ENCODE measurements at places on chromosomes 16 and 17. TPM values are rescaled to one million over a fixed set of nuclear protein-coding genes. Genes with fewer than 3 reads are reported as not detected.

The TBC1D3G gene
- not detected for total RNA-seq

The TBC1D26 gene
- total RNA-seq = 1.7 TPM

DNA sequence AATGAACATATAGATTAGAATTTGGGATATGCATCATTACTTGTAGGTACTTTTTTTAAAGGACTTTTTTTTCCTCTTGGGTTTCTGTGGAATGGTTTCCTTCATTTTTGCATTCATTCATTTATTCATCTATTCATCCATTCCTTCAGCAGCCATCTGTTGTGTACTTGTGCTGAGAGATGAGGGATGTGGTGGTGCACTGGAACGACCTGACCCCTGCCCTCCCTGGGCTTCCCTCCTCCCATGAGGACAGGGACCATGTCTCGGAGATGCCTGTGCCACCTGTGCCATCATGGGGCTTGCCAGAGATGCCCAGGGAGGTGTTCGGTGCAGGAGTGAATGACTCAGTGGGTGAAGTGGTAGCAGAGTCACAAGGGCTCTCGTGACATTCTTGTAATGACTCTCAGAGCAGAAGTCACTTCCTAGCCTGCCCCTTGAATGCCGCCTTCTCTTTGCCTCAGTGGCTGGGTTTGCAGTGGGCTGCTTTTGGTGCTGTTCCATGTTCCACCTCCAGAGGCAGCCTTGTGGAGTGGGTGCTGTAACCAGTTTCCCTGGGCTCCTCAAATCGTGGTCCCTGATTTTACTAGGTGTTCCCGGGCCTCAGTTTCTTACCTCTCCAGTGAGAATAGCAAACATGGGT lies 43.9 kb downstream of the CLEC16A start:
- no peak overlapping the region for H3K4me3 ChIP-seq
- H3K36me3 ChIP-seq = no peaks in the 10 kb centered on the region
- no peak overlapping the region for H3K27ac ChIP-seq
- H3K27me3 ChIP-seq = no peaks in the 10 kb centered on the region
- no peak for DNase-seq

The KRTAP4-3 gene
- not detected for total RNA-seq

DNA sequence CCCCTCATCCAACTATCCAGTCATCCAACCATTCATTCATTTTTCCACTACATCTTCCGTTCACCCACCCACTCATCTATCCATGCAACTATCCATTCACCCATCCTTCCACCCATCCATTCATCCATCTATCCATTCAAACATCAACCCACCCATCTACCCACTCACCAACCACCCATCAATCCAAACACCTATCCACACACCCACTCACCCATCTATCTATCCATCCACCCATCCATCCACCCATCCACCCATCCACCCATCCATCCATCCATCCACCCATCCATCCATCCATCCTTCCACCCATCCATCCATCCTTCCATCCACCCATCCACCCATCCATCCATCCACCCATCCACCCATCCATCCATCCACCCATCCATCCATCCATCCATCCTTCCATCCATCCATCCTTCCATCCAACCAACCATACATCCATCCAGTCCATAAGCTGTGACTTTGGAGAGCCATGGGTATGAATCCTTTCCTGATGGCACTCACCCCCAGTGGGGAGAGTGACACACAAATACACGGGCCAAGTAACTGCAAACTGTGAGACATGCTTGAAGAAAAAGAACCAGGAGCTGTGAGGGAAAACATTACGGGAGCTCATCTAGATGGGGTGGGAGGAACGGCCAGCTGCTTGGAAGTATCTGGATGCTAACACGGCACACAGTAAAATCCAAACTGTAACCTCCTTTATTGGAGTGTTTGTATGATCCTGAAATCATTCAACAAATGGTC lies 100.0 kb upstream of the TNRC6C start:
- no peaks in the 10 kb centered on the region for H3K27me3 ChIP-seq
- DNase-seq = no peak
- H3K4me1 ChIP-seq = no peaks in the 10 kb centered on the region
- H3K4me3 ChIP-seq = no peak overlapping the region

DNA sequence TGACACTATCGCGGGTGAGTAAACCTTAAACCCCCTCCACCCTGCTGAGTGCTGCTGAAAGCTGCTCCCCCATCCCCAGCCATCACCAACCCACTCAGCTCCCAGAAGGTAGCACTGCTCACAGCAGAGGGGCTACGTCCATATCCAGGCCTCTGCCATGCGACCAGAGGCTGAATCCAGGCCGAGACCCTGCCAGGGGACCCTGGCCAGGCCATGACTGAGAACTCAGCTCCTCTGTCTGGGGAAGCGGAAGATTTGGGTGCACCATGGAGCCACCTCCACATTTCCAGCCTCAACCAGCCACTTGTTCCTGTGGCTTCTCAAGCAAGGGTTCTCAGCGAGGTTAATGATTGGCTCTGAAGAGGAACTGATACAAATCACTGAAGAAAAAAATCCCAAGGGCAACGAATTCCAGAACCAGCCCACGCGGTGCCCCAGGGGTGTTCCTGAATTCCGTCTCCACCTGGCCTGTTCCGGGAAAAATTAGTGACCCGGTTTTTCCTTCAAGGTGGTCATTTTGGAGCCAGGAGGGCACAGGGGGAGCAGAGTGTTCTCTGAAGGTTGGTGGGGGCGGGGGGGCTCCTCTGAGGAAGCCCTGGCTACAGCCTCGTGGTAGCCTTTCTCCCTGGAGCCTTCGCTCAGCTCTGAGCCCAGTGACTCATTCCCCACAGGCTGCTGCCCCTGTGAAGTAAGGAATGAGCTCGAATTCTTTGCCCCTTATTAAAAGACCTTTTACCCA lies 9.3 kb upstream of the SLC16A5 start:
- H3K27me3 ChIP-seq = no peaks in the 10 kb centered on the region
- H3K4me3 ChIP-seq = no peak overlapping the region
- H3K27ac ChIP-seq = peak overlapping the region; percentile 89
- H3K36me3 ChIP-seq = no peaks in the 10 kb centered on the region
- DNase-seq = peak; percentile 65

The GPR139 gene
- total RNA-seq = not detected

The CUEDC1 gene
- 11.6 TPM for total RNA-seq

DNA sequence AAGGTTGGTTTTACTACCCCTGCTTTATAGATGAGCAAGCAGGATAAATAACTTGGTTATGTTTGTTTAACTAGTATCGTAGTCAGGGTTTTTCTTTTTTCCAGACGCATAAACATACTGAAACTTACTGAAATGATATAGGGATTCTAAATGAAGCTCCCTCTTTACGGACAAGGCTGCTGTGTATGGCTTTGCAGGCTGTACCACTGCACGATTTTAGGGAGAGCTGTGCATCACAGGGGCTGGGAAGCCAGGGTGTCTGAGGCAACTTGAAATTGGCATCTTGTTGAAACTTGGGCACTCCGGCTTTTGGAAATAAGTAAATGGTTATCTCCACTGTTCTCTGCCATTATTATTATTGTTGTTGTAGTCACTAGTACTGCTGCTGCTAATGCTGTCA lies 218.1 kb upstream of the CDH8 start:
- H3K4me1 ChIP-seq = peaks cover 12% of the 10 kb centered on the region
- no peak for DNase-seq
- H3K4me3 ChIP-seq = no peak overlapping the region
- H3K27ac ChIP-seq = peak overlapping the region; percentile 36
- H3K36me3 ChIP-seq = no peaks in the 10 kb centered on the region

GRCh38 chr17:46158323-46159296 lies 34.6 kb downstream of the KANSL1 start:
- no peaks in the 10 kb centered on the region for H3K36me3 ChIP-seq
- H3K27ac ChIP-seq = no peak overlapping the region
- no peaks in the 10 kb centered on the region for H3K27me3 ChIP-seq
- DNase-seq = no peak
- H3K4me3 ChIP-seq = no peak overlapping the region
